Stimulated activated CD4-positive, alpha-beta T cell treated with anti-CD3 and anti-CD28 coated beads, TNF-alpha, amount 100 ng/mL, for 1 hour (primary cell): ENCODE measurements at places on chromosomes 3 and 15.

- no peak for DNase-seq
Observed at GRCh38 chr3:18723206-18723810, 298.2 kb upstream of the SATB1 start.

DNA sequence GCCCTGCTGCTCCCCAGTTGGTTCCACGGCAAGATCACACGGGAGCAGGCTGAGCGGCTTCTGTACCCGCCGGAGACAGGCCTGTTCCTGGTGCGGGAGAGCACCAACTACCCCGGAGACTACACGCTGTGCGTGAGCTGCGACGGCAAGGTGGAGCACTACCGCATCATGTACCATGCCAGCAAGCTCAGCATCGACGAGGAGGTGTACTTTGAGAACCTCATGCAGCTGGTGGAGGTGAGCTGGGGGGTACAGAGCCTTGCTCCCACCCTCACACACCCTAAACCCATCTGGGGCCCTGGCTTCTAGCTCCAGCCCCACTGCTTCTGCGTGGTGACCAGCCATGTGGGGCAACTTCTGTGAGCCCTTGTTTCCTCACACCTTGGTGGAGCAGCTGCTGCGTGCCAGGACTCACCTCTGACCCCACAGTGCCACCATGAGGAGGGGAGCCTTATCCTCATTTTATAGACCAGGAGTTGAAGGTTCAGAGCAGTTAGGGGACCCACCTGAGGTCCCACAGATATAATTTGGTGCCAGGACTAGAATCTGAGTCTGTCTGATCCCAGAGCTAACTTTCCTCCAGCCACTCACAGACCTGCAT lies 13.3 kb upstream of the LMAN1L start:
- no peak for DNase-seq

GRCh38 chr3:159987291-159987711 lies 1.3 kb upstream of the IL12A start:
- no peak for DNase-seq

DNA sequence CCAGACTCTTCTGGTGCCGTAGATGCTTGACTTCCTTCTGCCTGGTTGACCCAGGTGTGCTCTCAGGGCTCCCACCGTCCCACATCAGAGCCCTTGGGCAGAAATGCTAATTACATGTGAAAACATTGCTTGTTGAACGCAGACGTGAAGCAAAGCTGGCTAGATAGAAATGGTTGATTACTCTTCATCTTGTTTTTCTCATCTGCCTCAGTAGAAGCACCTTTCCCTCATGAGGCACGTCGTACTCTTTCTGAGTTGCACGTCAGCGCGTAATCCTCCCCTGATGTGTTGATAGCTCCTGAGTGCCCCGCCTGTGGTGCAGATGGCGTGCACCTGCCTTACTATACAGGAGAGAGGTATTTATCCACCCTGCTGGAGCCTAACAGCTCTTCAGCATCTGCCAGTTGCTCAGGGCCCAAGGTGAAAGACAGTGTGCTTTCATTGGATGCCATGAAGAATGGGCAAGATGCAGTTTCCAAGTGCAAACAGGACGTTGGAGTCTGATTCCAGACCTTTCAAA lies 18.1 kb downstream of the MAP6D1 start:
- DNase-seq = no peak

GRCh38 chr15:68235022-68235421 lies 5.5 kb upstream of the CLN6 start:
- DNase-seq = no peak

DNA sequence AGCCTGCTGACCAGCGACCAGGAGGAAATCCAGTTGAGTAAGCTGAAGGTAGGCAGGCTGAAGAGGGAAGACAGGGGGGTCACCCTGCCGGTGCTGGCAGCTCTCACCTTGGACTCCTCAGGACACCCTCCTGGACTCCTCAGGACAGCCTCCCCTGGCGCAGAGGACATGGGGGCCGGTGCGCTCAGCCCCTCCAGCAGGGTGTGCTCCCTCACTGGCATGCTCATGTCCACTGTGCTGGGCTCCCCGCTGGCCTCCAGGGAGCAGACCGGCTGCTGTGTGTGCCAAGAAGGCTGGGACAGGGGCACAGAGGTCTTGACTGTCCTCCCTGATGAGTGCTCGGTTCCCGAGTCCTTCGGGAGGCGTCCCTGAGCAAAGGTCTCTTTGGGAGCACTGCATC lies 183.6 kb downstream of the ATP10A start:
- DNase-seq = no peak

DNA sequence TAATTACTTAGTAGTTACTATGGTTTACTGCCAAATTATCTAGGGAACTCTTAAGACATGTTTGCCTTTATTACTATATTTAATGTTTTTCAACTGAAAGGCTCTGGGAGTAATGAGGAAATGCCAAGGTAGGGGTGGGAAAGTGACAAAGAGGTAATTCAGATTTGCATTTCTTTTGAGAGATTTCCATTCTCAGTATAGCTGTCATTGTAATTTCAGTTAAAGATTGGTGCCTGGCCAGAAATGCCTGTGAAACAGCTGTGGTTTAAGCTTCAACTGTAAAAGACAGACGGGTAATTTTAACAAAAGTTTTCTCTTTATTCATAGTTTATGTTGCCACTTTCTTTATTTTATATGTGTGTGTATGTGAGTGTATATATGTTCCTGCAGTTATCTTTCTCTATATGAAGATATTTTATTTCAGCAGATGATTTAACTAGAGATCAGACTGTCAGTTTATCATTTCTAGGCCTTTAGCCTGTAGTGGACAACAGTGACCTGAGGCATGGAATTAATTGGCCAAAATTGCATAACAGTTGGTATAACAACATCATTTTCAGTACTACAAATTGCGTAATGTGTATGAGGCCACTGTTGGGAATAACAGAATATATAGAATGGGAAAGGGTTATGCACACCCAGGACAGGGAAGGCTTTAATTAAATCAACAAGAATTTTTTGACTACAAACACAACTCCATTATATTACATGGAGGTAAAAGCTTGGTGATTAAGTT lies 119.0 kb downstream of the BBX start:
- DNase-seq = no peak

- no peak for DNase-seq
Observed at GRCh38 chr15:93730724-93731123, 500.6 kb upstream of the MCTP2 start.

DNA sequence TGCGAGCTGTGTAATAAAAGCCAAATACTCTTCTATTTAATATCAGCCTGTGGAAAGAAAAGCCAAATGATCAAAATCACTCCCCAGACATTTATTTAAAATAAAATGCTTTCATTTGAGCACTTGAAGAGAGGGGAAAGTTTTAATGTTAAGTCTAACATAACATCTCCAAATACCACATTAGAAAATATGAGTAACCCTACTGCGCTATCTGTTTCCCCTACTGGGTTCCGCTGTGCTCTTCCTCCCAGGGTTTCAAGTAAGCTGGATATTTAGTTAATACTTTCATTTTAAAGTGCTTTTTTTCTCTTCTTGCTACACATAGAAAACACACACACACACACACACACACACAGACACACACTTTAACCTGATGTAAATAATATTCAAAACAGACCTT lies 6.7 kb upstream of the VGLL4 start:
- no peak for DNase-seq

DNA sequence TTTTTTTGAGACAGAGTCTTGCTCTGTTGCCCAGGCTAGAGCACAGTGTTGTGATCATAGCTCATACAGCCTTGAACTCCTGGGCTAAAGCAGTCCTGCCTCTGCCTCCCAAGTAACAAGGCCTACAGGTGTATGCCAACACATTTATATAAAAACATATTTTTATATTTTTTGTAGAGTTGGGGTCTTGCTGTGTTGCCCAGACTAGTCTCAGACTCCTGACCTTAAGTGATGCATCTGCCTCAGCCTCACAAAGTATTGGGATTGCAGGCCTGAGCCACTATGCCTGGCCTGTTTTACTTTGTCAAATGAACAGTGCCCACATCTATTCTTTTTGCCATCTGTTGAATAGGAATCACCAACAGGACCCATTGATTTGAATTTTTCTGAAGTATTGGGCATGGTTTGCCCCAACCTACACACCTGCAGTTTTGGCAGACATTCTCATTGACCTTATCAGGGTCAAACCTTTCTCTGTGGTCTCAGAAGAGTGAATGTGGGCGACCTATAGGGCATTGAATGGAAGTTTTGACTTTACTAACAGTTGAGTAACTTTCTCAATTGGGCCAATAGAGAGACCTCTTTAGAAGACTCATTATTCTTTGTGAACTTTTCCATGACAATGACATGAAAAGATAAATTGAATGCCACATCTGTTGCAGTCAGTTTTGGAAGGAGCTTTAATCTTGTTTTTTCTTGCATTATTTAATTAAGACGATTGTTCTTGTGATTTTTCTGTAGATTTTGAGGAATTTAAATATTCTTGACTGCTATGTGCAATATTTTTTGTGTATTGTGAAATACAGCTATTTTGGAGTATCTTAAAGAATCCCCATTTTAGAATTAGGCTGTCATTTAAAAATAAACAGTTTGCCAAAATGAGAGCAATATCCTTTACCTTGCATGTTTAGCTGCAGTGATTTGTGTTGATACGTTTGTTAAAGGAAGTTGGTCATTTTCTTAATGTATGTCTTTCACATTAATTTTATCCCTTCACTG lies 2.7 kb downstream of the IREB2 start:
- no peak for DNase-seq

DNA sequence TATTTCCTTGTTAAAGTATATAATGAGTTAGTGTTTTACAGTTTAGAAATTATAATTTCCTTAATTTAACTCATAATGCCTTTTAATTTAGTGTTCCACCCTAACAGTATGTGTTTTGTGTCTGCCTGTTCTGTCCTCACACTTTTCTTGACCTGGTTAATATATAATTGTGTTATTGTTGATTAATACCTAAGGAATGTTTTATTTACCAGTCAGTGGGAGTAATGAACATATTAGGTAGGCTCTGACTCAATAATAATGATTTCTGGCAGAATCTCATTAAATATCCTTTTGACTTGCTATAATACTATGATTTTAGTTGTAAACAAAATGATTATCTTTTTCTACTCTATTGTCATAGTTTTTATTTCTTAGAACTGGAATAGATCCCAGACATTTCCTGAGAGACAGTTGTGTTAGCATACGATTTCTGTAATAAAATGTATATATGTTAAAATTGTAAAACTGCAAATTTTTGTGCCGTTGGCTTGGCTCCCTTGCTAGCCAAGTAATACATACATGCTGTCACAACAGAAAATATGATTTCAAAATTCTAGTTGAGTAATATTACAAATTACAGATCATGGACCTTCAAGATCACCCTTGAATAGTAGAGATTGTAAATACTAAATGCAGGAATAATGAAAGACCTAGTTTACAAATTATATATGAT lies 51.9 kb downstream of the RASA2 start:
- DNase-seq = no peak

DNA sequence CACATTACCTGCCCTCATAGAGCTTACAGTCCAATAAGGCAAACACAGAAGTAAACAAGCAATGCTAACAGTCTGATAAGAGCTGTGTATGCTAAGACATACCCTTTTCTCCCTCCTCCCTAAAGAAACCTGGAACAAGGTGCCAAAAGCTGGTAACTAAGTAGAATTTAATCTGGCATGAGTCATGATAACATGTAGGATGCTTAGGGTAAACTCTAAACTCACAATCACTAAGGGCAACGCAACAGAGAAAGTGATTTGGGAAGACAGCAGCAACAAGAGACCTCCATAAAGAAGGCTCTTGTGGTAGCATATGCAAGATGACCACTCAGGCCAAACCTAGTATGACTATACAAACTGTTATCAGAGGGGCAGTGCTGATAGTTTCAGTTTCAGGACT lies 55.5 kb downstream of the MYO1E start:
- no peak for DNase-seq

- DNase-seq = no peak
Observed at GRCh38 chr15:80982839-80983238, 6.8 kb downstream of the MESD start.

GRCh38 chr3:168072323-168072650 lies 23.4 kb downstream of the GOLIM4 start:
- no peak for DNase-seq

GRCh38 chr15:98813951-98814350 lies 165.6 kb downstream of the IGF1R start:
- no peak for DNase-seq

- no peak for DNase-seq
Observed at GRCh38 chr3:60742606-60743145, 508.6 kb downstream of the FHIT start.

DNA sequence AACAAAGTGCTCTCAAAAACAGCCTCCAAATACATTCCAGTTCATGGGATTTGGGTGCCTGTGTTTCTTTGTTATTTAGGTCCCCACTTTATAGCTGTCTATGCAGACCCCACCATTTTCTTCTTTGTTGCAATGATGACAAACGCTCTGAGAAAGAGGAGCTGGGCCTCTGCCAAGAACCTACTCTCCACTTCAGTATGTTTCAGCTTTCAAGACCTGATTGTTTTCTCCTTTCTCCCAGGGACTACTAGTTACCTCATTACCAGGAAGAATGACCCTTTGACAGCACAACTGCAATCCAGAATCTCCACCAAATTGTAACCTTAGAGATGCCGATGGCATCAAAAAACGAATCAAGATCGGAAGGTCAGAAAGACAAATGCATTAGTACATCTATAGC lies 236.8 kb downstream of the MEIS2 start:
- DNase-seq = no peak

GRCh38 chr3:158847885-158848284 lies 46.0 kb downstream of the MFSD1 start:
- no peak for DNase-seq

GRCh38 chr3:148089171-148089570 lies 608.5 kb upstream of the AGTR1 start:
- no peak for DNase-seq

DNA sequence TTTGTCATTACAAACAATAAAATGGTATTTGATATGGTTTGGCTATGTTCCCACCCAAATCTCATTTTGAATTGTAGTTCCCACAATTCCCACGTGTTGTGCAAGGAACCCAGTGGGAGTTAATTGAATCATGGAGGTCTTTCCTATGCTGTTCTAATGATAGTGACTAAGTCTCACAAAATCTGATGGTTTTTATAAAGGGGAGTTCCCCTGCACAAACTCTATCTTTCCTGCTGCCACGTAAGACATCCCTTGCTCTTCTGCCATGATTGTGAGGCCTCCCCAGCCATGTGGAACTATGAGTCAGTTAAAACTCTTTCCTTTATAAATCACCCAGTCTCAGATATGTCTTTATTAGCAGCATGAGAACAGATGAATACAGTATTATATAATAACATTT lies 15.4 kb upstream of the AADAC start:
- no peak for DNase-seq

DNA sequence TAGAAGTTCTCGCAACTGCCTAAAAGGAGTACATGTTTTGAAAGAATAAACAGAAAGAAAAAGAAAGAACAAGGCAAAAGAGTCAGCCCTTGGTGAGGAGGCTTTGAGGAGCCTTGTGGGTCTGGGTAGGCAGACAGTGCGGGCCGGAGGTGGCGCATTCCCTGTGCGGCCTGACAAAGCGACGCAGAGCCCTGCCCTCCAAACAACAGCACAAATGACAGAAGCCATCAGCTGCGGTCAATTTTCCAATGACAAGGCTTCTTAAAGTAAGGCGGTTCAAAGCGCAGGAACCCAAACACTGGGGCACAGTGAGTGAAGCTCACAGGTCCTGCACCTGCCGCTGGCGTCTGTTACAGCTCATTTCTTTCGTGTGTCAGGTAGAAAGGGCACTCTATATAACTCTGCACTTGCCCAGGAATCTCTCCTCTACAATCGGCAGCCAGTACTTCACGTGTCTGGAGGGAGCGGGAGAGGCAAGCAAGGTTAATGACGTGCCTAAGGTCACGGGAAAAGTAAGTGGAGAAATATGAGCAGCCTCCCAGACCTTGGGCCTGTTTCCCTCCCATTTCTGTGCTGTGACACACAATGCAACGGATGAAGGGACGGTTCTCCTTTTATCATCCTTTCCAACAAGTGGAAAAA lies 178.1 kb downstream of the OPA1 start:
- DNase-seq = no peak

GRCh38 chr3:193190146-193190786 lies 50.8 kb upstream of the PLAAT1 start:
- no peak for DNase-seq
